ENCODE measurements at places on chromosomes 16 and 17.

GRCh38 chr16:2597560-2597902, 59.7 kb downstream of the PDPK1 start:
- DNase-seq = no peak

- DNase-seq = peak; percentile 74
These were observed 589 bp downstream of the XYLT2 start for GRCh38 chr17:50346313-50347116.

DNA sequence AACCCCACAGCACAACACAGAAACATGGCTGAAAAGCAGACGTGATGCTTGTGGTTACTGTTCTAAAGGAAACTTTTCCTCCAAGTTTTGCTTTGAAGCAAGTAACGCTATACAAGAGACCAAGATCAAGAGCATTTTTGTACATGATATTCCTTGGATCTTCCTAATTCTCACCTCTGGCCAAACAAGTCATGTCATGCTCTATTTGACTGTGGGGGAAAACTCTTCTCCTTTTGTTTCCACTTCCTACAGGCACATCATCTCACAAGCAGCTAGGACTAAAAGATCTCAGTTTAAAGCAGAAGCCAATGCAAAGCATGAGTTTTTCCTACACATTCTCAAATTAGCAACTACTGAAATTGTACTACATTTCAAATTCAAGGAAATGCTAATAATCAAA, 50.7 kb downstream of the CFDP1 start:
- no peak for DNase-seq

DNA sequence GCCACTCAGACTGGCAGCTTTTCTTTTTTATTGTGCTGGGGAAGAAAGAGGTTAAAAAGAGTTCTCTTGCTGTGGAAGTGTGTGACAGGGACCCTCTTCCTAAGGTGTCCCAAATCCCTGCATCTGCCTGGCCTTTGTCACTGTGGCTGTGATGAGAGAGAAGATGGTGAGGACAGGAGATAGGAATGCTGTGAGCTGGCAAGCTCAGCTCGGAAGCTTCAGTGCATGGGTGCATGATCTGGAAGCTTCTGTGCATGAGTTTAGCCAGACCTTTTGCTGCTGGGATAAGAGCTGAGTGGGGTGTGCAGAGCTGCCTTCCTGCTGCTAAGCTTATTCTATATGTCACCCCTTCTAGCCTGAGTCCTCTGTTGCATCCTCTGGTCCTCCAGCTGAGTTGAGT, 103.3 kb upstream of the CACNG3 start:
- no peak for DNase-seq

- no peak for DNase-seq
These were observed 33.1 kb downstream of the SETD6 start for GRCh38 chr16:58548378-58548777.

- DNase-seq = no peak
These were observed 3.6 kb upstream of the UBE2I start for GRCh38 chr16:1305823-1306222.

- no peak for DNase-seq
These were observed 3.2 kb downstream of the NDE1 start for GRCh38 chr16:15653227-15653626.

- peak; percentile 81 for DNase-seq
These were observed 18.4 kb downstream of the LDHD start for GRCh38 chr16:75097941-75098901.

DNA sequence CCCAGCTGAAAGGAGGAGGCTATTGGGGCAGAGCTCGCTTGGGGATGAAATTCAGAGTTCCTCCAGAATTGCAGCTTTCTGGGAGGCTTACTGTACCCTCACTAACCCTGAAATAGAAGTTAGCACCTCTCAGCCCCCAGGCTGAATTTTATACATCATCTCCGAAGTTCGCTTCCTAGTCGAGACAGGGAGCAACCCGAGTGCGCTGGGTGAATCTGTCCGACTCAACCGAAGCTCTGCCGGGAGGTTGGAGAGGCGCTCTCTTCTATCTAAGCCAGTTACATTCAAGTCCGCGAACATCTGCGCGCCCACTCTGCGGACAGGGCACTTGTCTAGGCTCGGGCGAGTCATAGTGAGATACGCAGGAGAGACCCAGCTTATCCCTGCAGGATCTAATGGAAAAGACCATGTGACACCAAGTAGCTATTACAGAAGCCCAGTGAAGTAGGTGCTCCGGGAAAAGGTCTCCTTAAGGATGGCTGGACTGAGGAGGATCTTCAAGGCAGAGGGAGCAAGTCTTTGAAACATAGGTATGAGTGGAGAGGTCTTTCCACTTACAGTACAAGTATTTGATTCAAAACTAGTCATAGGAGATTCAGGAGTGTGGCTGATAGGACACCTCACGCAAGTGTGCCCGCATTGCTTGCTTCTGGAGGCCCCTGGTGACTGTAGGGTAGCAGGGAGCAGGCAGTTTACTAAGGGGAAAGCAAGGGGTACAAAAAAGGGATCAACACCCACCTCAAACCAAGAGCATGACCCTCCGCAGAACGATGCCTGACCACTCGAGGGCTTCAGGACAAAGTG, 646 bp upstream of the HES7 start:
- DNase-seq = no peak

DNA sequence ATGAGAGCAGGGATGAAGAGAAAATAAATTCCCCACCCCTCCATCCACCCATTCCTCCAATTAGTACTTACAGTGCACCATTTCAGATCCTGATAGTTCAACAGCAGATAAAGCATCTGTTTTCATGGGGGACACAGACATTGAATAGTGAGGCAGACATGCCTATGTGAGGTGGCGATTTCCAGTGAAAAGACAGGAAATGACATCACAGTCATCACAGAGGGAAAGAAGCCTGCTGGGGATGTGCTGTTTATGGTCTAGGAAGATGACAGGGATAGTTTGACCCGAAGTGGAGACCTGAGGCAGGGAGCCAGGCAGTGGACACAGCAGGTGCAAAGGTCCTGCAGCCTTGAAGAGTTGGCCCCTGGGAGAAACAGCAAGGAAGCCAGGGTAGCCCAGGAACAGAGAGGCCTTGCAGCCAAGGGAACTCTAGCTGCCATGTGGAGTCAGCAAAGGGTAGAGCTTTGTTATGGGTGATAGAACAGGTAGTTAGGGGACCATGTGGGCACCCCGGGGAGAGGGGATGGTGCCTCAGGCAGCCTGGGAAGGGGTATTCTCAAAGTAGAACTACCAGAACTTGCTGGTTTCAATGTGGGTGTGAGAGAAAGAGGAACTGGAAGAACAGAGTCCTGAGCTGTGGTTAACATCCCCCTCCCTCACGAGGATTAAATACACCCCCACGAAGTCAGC, 256.6 kb downstream of the CPPED1 start:
- DNase-seq = peak; percentile 49

DNA sequence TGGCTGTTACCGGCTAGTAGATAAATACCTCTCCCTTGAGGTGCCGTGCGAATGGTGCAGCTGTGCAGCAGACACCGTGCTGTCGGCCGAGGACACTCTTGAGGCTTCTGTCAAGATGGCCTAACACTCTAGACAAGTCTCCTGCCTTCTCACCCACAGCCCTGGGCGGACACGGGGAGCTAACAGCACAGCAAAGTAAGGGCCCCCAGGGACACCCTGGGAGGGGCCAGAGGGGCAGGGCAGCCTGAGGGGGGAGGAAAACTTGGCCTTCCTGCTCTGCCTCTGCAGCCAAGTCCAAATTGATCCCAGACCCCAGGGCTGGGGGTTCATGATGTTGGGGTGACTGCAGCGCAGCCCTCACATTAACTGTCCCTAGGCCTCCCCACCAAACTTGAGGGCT, 210.2 kb downstream of the RPTOR start:
- no peak for DNase-seq

GRCh38 chr16:4803401-4803844, 990 bp upstream of the ROGDI start:
- DNase-seq = no peak

- no peak for DNase-seq
These were observed 9.6 kb downstream of the SLC7A6 start for GRCh38 chr16:68273896-68274295.

DNA sequence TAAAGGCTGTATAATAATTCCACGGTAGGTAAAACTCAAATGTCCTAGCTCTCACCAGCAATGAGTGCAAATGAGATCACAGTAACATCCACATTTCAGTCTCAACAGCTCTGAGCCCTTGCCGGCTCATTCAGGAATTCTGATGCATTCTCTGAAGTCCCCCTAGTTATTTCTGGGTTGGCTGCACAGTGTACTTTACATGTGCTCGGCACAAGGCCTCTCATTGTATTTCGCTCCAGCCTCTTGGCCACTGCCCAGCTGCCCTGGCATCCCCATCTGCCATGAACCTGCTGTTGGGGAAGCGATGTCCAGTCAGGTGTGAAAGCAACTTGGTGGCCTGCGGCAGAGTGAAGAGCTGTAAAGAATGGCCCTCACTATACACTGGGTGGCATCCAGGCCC, 14.3 kb downstream of the PRCD start:
- DNase-seq = no peak

GRCh38 chr17:64441772-64442540, 7.0 kb upstream of the MILR1 start:
- DNase-seq = no peak

- DNase-seq = no peak
These were observed 9.2 kb downstream of the TANC2 start for GRCh38 chr17:62975206-62975605.

DNA sequence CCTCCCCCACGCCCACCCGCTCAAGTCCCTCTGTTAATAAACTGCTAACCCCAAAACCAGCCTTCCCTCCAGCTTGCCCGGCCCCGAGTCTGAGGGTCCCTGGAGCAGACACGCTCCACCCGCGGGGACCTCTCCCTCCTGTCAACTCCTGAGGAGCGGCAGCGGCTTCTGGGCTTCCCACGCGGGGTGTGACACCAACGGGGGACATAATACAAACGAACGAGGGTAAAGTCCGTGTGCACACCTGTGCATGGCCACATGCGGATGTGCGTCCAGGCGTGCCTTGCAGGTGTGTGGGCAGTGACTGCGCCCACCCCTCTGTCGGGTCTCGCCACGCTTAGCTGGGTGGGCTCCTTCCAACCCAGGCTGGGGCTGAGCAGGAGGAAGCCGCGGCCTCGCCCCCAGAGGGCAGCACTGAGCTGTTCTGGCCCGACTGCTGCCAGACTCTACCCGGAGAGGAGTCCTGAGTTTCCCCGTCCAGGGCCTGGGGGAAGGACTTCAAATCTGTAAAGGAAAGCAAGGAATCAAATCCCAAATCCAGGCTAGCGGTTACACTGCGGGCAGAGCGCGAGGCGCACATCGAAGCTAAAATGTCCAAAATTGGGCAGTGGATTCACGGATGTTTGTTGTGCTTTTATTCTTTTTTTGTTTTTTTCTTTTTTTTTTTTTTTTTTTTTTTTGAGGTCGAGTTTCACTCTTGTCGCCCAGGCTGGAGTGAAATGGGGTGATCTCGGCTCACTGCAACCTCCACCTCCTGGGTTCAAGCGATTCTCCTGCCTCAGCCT, 24.2 kb upstream of the KRT17 start:
- DNase-seq = peak; percentile 91

GRCh38 chr17:55168958-55169687, 95.6 kb upstream of the HLF start:
- peak; percentile 47 for DNase-seq

DNA sequence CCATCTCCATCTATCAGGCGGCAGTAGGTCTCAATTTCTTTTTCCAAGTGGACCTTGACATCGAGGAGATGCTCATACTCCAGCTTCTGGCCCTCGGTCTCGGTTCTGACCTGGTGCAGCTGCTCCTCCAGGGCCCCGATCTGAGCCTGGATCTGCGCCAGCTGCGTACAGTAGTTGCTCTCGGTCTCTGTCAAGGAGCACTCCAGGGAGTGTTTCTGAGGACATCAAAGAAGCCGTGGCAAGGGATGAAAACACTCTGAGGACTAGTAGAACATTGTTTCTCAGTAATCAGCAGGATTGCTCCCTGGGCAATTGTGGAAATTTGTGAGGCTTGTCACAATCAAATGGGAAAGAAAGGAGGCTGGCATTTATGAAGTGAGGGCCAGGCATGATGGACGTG, 5.9 kb downstream of the KRT28 start:
- no peak for DNase-seq

- no peak for DNase-seq
These were observed 66.7 kb downstream of the FTO start for GRCh38 chr16:53770641-53771040.

- no peak for DNase-seq
These were observed 94.3 kb downstream of the SDK2 start for GRCh38 chr17:73549841-73550430.

DNA sequence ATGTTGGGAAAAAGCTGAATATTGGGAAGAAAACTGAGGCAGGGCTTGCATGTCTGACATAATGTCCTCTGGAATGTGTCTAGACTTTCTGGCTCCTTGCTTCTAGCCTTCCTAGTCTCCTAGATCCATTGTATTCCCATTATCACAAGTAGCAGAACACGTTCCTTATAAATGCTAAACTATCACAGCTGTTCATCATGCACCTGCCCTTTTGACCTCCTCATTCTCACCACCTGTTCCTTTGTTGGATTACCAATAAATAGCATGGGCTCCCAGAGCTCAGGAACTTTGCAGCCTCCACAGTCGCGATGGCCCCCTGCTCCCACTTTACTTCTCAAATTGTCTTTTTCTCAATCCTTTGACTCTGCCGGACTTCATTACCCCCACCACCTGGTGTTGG, 49.7 kb downstream of the ACSM1 start:
- no peak for DNase-seq

DNA sequence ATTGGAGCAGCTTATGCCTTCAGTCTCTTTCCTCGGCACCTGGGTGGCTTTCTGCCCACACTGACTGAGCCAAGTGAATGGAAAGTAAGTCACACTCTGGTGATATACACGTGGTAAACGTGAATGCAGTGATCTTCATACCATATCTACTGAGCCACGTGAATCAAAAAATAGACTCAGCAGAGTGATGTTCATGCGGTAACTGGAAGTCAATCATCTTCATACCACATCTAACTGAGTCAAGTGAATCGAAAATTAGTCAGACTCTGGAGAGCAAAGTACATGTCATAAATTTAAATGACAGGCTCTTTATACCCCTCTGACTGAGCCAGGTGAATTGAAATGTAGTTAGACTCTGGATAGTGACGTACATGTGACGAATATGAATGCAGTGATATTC, 47.1 kb upstream of the ARL4D start:
- no peak for DNase-seq

- DNase-seq = no peak
These were observed 378.0 kb downstream of the SLC39A11 start for GRCh38 chr17:72714357-72714966.

DNA sequence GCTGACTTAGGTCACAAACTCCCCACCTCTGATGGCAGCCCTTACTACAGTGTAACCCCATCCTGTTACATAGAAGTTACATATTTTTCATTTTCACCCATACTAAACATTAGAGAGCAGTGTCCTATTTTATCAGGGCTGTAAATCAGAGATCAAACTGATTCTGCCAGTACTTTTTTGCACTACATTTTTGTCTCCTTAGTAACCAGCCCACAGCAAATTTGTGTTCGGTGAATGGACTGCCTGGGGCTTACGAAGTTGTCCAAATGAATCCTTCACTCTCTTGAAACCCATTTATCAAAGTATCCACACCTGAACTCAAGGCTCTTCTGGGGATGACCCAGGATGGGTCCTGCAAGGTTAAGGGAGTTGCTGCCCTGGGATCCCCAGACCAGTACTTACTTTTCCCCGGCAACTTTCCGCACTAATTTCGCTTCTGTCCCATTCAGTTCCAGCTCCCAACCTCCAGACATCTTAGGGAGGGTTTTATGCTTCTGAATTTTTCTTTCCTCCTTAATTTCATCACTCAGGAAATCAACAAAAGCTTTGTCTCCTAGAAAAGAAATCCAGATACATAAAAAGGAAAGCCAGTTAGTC, 1.1 kb downstream of the C1QBP start:
- no peak for DNase-seq
